ENCODE measurements at places on chromosomes 5 and 9.

- no peak for DNase-seq
These were observed 14.3 kb downstream of the CEL start for GRCh38 chr9:133075925-133076630.

DNA sequence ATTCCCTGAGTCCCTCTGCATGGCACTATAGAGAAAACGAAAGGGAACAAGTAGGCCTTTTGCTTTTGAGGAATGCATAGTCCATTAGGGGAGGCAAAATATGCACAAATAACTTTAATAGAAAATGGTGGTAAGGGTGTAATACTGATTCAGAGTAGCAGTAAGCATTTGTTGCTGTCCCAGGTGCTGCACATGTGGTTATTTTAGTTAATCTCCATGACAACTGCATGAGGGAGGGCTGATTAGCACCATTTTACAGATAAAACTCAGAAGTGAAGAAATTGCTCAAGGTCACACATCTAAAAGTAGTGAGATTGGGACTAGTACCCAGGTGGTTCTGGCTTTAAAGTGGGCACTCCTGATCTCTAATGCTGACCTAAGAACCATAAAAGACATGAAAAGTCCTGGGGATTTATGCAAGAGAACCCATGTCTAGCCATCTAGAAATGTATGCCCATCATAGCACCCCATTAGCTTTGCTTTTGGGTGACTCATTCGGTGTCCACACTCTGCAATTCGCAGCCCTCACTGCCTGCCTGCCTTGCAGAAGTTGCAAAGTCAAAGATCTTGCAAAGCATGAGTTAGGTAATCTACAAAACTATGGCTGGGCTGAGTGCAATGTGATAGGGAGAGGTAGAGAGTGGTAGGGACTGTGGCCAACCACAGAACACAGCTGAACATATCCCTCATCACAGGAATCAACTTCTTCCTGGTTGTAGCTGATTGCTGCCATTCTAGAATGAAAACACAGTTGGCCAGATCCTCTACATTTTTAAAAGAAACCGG is 195.2 kb downstream of the PTTG1 start:
- DNase-seq, result no peak

DNA sequence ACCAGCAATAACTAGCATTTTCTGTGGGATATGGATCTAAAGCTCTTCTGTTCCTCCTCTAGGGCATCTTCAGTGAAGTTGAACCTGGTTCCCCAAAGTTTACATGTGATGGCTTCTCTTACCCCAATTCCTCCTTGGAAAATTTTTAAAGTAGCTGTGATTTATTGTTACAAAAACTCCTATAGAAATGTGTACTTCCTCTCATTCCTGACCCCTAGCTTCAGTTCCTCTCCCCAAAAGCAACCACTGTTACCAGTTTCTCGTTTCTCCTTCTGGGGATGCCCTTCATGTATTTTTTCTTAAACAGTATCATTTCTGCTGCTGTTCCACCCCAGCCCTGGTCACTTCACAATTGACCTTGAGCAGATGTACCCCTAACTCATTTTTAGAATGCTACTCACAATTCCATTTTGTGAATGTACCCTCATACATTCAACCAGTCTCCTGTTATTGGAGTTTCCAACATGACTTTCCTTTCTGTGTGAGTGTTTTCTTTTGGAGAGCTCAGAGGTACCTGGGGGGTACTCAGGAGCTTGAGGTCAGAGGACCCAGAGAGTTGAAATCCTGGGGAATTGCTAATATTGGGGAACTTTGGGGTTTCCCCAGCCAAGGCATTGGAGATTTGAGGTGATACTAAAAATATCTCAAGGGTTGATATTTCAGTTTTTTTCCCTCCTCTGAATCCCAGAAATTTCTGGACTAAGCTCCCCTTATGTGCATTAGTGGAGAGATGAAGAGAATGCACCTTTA is 18.6 kb upstream of the GLRX start:
- no peak for DNase-seq

DNA sequence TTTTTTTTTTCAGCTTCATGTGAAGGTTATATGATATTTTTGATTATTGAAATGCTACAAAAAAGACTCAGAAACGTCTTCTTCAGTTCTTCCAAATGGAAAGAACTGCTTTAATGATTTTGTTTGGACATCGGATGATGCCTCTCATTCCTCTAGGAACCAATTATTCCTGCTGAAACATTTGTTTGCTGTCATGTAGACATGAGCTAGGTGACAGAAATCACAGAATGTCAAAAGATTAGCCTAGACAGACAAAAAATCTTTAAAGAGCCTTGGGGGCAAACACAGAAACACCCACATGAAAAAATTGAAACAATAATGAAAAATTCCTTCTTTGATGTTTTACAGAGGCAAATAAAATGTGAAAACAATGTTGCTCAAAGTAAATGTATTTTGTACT is 244.2 kb upstream of the EDIL3 start:
- no peak for DNase-seq

DNA sequence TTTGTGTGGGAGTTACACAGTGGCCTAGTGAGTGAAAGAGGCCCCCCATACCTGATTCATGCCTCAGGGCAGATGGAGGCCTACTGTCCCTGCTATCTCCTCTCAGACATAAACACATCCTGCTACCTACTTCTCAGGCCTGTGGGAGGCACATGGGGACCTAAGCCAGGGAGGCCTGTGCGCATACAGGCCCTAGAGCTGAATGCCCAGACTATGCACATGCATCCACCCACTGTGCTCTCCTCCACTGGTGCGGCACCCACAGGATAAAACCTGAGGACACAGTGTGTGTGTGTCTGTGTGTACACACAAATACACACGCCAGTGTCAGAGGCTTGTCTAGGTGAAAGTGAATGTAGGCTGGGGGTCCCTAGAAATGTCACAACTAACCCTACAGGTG is 1.4 kb downstream of the PAX5 start:
- no peak for DNase-seq

GRCh38 chr9:122379340-122379739 is 8.5 kb downstream of the PTGS1 start:
- DNase-seq, result no peak

GRCh38 chr9:126225611-126226609 is 100.7 kb upstream of the MVB12B start:
- DNase-seq, result no peak

- no peak for DNase-seq
These were observed 6.9 kb upstream of the WDR5 start for GRCh38 chr9:134128727-134129679.

GRCh38 chr5:58985311-58985710 is 402.4 kb downstream of the RAB3C start:
- DNase-seq, result no peak
